ENCODE measurements at places on chromosomes 3 and 15.

- DNase-seq, result no peak
Observed at GRCh38 chr3:12303534-12303933, 14.7 kb downstream of the PPARG start.

- no peak for DNase-seq
Observed at GRCh38 chr3:189602471-189602870, 28.7 kb upstream of the TP63 start.

- peak; percentile 84 for DNase-seq
Observed at GRCh38 chr3:195209847-195210265, 61.1 kb downstream of the XXYLT1 start.

GRCh38 chr3:58135712-58136543 lies 74.8 kb downstream of the DNASE1L3 start:
- no peak for DNase-seq

- no peak for DNase-seq
Observed at GRCh38 chr15:49898097-49898496, 220.9 kb downstream of the ATP8B4 start.

- DNase-seq, result no peak
Observed at GRCh38 chr15:82880704-82881103, 71.3 kb downstream of the WHAMM start.

DNA sequence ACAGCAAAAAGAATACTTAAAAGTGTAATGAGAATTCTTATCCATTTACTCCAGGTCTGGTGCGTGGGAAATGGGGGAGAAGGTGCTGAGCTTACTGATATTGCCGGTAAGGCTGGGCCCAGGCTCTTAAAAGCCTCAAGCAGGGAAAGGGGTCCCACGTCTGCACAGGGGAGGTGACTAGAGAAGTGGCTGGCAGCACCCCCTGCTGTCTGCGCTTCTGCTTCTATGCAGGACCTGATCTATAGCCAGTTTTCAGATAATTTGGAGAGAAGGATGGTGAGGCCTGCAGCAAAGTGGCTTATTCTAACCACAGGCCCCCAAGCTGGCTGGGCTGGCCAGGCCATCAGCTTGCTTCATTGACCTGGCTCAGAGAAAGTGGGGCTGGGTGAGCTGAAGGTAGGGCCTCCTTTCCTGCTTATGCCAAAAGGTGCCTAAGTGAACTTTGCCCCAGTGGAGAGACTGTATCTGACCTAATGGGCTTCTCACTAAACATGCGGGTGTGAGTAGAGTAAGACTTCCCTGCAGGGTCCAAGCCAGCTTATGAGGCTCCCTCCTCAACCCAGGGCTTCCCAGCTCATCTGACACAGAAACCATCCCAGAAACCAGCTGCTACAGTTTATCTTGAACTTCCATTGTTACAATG lies 30.9 kb upstream of the ATP1B3 start:
- no peak for DNase-seq

DNA sequence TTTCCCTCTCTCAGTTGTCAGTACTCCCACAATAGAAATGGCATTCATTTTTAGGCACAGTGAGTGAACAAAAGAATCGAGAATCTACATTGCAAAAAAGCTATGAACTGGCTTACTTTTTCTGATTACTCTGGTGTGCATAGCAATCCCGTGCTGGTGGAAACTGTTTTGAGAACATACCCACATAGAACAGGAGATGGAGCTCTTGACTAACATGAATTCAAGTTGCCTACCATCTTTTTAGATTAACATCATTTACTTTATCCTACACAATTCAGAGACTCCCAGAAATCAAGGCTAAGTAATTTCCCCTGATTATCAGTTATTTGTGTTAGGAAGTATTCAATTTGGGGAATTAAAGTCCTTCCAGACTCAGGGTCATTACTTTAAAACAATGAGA lies 326.6 kb downstream of the ARPP21 start:
- DNase-seq, result peak; percentile 46

GRCh38 chr3:52153389-52154096 lies 680 bp downstream of the POC1A start:
- peak; percentile 51 for DNase-seq

GRCh38 chr15:25936004-25936403 lies 72.9 kb upstream of the ATP10A start:
- no peak for DNase-seq

DNA sequence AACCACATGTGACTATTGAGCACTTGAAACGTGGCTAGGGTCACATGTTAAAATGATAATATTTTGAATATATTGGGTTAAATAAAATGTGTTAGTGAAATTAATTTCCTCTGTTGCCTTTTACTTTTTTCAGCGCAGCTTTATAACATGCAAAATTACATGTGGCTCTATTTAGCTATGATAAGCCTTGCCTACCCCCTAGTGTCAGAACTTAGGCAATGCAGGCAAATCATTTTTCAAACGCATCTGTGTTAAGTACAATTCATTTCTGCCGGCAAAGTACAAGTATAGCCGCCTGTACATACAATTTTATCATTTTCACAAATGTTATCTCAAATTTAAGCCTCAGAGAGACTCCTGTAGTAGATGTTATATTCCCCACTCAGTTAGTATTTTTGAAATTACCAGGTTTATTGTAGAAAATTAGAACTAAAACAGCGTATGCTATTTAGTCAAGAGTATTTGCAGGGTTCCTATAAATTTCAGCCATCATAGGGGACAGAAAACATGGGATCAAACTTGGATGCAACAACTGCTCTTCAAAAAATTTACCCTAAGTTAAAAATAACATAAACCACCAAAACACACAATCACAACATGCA lies 56.1 kb downstream of the TAFA4 start:
- DNase-seq, result peak; percentile 33

DNA sequence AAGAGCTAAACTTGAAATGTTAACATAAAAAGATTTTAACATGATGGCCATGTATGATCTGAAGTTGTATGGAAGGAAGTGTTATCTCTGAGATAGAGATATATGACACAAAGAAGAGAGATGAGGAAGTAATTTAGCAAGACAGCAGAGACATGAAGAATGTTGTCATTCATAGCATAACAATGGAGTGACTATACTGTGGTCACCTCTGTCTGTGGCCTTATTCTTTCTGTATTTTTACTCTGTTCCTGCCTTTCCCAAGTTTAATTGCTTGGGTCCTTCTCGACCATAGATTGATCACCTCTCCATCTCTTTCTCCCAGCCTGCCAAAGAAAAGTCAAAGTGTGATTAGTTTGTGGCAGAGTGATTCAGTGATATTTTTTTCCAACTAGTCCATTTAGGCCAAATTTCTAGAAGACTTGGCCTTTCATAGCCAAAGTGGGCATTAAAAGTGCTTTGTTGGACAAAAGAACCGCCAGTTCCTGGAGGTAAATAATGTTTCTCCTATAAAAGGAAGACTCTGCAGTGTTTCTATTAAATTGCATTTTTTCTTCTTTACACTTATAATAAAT lies 711.9 kb downstream of the CADM2 start:
- no peak for DNase-seq

DNA sequence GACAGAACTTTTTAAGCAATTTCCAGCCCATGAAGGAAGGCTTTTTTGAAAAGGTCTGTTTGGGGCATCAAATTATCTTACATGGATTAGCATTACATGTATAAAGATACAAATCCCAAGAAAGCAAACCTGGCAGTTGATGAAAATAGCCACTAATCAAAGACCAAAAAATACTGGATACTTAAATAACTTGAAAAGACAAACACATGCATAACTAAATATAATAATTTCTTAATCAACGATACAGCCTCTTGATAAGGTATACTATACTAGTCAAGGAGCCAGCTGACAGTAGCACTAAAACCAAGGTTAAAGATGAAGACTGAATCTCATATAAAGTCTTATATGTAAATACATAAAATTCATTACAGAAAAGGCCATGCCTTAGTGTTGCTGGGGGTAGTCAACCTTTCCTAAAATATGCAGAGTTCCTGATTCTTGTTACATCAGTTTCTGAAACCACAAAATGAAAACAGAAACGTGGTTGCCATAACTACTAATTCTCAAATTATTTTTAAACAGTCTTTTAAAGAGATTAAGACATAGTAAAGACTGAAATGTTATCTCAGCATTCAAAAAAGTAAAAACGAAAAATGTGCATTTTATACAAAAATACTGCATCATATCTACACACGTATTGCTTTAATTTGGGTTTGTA lies 2.0 kb downstream of the ANKRD28 start:
- DNase-seq, result no peak

DNA sequence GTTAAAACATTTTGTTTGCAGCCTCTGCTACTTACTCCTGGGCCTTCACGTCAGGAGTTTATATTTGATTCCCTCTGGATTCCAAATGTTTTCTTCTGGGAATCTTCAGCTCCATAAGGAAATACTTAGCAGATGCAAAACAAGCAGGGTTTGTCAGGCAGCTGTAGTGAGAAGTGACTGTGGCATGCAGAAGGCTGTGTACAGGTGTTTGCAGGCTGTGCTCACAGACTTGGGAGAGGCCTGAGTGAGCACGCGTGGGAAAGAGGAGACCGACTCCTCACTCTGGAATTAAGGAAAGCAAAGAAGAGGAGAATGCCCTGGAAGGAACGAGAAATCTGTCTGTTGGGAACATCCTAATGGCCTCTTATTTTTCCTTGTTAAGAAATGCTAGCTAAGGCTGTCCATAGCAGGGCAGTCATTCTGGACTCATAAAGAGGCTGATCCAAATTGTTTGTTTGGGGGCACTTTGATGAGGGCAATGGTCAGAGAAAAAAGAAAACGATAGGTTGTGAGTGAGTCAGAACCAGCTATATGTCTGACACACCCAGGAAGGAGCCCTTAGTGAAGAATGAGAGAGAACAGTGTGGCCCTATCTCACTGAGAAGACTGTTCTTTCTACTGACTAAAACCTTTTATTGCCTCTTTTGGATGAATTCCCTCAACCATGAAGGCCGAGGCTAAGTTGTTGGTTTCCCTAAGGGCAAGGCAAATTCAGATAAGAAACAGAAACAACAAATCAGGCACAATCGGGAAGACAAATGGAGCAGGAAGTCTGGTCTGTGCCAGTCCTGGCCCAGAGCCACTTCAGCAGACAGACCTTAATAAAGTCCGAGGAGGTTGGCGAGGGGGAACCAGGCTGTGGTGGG lies 82.6 kb downstream of the TGFBR2 start:
- DNase-seq, result peak; percentile 71

DNA sequence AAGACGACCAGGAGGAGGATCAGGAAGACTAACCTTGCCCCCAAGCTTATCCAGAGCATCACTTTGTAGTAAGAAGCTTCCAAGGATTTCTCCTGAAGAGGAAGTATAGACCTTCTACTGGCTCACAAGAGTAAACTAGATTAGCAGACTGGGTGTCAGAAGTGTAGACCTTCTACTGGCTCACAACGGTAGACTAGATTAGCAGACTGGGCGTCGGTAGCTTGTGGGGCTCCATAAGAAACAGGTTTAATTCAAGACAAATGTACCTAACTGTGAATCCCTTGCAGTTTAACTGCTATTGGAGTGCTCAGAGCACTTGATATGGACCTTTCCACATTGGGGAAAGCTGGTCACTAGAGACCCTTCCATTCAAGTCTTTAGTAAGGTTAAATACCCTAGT lies 12.9 kb downstream of the FBXO40 start:
- no peak for DNase-seq

GRCh38 chr15:36527235-36528162 lies 51.9 kb upstream of the CDIN1 start:
- DNase-seq, result peak; percentile 41

DNA sequence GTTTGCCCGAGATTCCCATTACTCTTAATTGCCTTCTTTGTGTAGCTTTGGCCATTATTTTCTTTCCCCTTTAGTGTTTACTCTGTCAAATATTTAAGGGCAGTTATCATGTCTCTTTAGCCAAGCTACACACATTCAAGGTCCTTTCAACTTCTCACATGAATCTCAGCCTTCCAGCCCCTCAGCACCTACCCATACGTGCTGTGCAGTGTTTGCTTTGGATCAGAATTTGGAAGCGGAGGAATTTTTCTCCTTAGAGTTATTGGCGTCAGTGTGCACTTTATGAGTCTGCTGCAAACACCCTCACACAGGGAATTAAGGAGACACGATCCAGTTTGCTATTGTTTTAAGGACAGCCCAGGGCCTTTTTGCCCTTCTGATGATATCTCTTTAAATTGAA lies 231.6 kb downstream of the CACNA2D3 start:
- no peak for DNase-seq

- no peak for DNase-seq
Observed at GRCh38 chr15:60798821-60799220, 319.9 kb upstream of the ICE2 start.

DNA sequence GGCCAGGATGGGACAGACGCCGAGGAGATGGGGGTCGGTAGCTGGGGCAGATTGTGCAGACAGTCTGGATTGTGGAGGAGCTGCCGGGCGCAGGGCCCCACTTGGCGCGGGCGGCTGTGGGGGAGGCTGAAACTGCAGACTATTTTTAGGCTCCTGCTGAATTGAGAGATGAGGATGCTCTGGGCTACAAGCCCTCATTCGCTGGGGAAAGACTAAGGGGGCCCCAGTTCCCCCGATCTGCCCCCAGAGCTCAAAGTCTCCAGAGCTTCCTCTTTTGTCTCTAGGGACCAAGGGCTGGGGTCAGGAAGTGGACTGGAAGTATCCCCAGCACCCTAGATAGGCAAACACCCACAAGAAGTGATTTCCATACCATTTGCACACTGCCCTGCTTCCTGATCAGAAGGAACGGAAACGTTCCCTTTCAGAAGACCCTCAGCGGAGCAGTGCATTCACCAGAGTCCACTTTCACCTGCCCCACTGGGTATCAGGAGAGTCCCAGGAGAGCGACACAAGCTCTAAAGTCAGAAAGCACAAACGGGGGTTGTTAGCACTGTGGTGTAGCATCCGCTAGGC lies 29.7 kb downstream of the SEMA7A start:
- DNase-seq, result no peak

Data from SK-N-SH (cell line).